ENCODE measurements at places on chromosomes 1 and 21.

- DNase-seq, result no peak
Measured at GRCh38 chr1:171973421-171973820, 132.1 kb downstream of the DNM3 start.

GRCh38 chr1:76830373-76830772 is 36.9 kb upstream of the ST6GALNAC5 start:
- DNase-seq, result no peak

GRCh38 chr1:21963477-21964217 is 13.2 kb upstream of the CELA3B start:
- DNase-seq, result peak; percentile 56

GRCh38 chr1:198939286-198939685 is 300.4 kb downstream of the PTPRC start:
- no peak for DNase-seq

- DNase-seq, result no peak
Measured at GRCh38 chr1:1305300-1306069, 2.2 kb downstream of the ACAP3 start.

DNA sequence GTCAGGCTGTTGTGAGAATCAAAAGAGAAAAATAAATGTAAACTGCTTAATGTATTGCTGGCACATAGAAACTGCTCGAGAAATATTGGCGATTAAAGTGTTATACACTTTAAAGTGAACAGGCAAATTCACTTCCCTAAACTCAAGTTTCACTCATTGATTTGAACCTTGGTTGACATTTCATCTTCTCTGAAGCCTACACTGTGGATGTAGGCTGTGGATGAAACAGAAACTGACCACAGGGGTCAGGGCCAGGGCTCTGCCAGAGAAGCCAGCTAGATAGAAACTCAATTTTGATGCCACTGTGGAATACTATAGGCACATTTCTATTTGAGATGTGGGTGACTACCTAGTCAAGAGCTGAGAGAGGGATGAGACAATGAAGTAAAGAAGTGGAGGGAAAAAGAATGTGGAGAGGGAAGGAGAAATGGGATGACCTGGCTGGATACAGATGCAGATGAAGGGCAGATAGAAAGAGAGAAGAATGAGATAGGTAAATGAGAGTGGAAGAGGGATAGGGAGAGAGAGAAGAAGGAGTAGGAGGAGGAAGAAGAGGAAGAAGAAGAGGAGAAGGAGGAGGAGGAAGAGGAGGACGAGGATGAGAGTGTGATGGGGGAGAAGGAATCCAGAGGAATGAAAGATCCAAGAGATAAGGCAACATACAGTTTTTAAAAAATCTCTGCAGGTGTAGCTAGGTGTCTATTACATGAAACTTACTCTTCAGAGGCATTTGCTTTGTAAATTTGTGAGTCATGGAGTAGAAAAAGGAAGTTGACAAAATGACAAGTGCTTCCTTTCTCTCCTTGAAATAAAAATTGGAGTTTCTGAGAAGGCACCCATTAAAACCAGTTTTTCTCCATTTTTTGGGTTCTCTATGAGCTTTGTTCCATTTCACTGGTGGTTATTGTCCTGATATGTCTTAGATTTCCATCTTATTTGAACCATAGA is 17.4 kb upstream of the CD1D start:
- no peak for DNase-seq

Measured in left renal cortex interstitium (tissue), 4 donors.